BJ (cell line): ENCODE measurements at places on chromosomes 1 and 21. TPM values are rescaled to one million over a fixed set of nuclear protein-coding genes. Genes with fewer than 3 reads are reported as not detected.

Gene ADAMTS4
- 0.99 and 1.3 TPM in 2 replicates for polyA plus RNA-seq

Gene GSTM1
- 0.47 and 1.0 TPM in 2 replicates for polyA plus RNA-seq

Gene SLC44A5
- polyA plus RNA-seq, result 0.07 TPM in 2 replicates

Gene TMEM82
- polyA plus RNA-seq, result not detected in 2 replicates

Gene PROK1
- polyA plus RNA-seq, result not detected in 2 replicates

Gene KCNT2
- polyA plus RNA-seq, result 0.66 and 1.4 TPM in 2 replicates

DNA sequence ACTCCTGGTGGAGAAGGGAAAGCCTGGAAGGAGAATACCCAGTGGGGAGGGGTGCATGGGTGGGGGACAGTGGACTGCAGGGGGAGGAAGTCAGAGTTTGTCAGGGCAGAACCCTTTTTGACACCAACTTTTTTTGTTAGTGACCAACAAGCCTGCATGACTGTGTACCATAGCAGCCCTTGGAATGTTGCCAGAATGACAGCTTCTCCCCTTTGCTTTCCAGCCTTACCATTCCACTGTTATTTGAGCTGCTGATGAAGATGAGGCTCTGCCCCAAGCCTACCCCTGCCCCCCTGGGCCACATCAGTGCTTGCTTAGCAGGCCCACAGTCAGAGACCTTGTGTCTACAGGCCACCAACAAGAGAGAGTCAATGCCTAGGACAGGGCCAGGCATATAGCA, 341.2 kb downstream of the HHAT start:
- no peak for DNase-seq

GRCh38 chr21:26684889-26685288, 111.8 kb upstream of the CYYR1 start:
- no peak for DNase-seq

DNA sequence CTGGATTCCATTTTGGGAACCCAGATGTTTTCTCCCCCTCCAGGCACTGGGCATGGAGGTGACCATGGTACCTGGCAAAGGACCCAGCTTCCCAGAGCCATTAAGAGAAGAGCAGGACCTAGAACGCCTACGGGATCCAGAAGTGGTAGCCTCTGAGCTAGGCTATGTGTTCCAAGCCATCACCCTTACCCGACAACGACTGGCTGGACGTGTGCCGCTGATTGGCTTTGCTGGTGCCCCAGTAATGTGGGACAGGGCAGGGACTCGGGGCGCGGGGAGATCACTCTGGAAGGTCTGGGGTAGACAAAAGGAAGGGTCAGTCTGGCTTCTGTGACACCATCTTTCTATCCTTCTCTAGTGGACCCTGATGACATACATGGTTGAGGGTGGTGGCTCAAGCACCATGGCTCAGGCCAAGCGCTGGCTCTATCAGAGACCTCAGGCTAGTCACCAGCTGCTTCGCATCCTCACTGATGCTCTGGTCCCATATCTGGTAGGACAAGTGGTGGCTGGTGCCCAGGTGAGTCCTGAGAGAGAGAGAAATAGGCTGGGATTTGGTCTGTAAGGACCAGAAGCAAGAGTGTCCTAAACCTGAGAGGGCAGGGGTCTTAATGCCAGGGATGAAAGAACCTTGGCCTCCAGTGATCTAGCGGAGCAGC, 1.6 kb downstream of the UROD start:
- no peak for DNase-seq

- no peak for DNase-seq
Observed at GRCh38 chr1:193356249-193356648, 169.8 kb upstream of the B3GALT2 start.

GRCh38 chr21:41112740-41113692, 54.9 kb upstream of the BACE2 start:
- DNase-seq, result peak; percentile 97

- no peak for DNase-seq
Observed at GRCh38 chr1:77044133-77044849, 174.9 kb downstream of the PIGK start.

DNA sequence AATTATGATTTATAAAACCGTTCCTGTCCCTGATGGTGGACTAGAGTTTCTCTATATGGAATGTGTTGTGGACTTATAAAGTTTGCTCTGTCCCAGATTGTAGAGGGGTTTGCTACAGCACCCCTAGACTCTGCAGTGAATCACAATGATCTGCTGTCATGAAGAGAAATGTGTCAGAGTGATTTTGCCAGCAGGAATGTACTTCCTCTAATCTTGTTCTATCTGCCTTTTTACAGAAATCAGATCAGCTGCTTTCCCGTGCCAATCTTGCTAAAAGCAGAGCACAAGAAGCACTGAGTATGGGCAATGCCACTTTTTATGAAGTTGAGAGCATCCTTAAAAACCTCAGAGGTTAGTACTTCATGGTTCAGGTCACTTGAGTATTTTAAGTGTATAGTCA, 52.0 kb downstream of the LAMC2 start:
- peak; percentile 31 for DNase-seq

GRCh38 chr1:54456361-54456760, 50.2 kb upstream of the SSBP3 start:
- no peak for DNase-seq

- peak; percentile 10 for DNase-seq
Observed at GRCh38 chr1:71039661-71040262, 7.9 kb downstream of the PTGER3 start.

DNA sequence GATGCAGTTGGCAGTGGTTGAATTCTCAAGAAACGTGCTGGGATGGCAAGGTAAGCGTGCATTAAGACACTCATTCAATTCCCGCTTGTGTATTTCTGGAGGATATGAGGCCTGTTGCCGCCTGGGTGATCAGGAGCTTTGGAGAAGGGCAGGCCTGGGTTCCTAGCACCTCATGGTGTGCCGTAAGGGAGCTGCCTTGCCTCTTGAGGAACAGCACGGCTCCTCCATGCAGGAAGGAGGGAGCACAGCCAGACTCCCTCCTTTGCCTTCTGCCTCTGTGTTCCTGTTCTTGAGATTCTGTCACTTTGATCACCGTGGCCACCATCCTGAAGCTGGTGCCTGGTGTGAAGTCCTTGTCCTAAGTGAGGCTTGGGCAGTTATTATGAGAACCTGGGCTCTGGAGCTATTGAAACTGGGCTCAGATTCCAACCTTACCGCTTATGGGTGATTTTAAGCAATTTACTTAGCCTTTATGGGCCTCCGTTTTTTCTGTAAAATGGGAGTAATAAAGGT, 18.3 kb downstream of the SLFNL1 start:
- DNase-seq, result no peak

DNA sequence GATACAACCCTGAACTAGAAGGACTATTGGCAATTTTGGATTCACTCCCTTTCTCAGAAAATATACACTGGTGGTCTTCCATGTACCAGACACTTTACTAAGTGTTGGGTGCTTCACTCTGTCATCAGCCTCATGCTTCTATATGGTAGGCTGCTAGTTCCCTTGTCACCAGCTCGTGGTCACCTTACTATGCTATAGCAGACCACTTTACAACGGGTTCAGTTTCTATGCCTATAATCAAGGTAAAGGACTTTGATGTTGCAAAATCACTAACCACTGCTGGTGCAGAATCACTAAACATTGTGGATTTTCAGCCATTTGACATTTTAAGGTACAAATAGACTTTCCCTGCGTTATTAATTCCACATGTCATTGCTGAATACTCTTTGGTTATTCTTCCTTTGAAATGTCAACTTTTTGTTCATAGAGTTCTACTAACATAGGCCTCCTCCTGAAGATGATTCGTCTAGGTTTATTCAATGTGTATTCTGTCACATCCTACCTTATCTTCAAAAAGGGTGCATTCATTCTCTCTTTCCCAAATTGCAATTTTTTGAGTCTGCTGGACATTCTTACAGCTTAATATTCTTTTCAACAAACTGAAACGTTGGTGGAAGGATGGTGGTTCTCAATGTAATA, 78.3 kb downstream of the LRRC8C start:
- DNase-seq, result no peak

DNA sequence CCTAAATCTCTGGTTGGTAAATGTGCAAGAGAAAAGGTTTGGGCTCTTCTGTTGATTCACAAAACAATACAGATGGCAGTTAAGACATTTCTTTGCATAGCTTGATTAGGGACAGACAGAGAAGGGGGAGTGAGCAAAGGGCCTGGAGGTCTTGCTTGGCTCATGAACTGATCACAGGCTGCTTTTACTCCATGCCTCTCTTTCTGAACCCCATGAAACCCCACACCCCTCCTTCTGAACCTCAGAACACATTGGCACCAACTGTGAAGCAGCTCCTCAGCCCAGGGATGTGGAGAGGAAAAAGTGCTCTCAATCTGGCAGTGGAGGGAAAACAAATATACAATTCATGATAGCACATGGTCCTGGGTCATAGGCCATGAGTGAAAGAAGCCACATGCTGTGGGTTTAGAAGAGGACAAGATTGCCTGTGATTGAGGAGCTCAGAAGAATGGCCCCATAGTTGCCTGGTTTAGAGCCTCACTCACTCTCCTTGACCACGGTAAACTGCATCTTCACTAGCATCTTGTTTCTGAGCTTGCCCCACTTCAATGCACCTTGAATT, 111.6 kb upstream of the GADD45A start:
- DNase-seq, result no peak

DNA sequence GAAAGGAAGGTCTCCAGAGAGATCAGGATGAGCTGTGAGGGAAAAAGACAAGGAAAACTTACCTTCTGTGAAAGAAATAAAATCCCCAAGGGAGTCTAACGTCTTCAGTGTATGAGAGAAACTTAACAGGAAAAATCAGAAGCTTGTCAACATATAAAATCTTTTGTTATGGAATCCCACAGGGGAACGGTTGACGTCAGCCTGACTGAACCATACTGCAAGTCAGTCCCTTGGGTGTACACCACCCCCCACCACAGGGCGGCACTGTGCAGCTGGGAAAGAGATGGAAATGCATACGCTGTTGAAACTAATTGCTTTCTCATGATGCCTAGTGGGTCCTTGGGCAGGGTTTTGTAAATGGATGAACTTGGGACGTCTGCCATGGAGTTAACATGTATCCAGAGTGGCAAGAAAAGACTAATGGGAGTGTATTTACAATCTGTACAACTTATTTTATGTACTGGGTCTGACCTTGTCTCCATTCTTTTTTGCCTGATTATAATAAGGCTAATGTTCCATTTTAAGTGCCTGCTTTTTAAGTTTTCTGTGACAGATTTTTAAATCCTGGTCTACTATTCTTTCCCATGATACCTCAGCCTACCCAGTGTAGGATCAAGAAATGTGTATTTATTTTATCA, 22.7 kb downstream of the UTP25 start:
- no peak for DNase-seq

DNA sequence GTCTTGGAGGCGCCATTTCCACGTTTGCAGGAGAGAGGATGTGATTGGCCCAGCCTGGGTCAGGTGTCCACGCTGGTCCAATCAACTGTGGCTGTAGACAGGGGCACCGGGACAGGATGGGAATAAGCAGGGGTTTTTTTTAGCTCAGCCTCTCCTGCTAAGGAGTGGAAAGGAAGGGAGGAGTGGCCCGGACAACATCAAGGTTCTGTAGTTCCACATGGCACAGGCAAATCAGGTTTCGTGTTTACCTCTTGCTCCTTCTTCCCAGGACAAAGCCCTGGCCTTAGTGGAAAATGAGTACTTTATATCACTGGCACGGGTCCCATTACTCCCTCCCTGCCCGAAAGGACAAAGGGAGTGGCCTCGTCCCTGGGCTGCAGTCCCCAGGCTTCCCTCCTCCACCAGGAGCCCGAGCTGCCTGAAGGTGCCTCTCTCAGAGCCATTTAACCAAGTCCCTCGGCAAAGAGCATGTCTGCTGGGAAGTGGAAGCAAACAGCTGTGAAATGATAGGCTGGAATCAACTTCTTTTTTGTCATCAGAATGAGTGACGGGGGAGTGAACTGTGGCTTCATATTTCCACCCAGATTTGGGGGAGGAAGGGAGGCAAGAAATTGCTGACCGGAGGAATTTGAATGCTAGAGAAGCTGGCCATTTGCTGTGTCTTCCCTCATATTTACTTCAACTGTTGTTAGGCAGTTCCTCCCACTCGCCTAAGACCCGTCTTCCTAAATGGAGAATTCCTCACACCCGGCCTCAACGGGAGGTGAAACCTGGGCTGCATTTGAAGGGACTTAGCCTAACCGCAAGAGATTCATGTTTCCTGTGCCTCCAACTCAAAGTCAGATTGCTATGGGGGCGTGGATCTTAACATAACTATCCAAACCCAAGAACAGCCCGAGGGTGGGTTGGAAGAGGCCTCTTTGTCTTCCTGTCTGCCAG, 84.9 kb upstream of the SLC44A3 start:
- peak; percentile 85 for DNase-seq

DNA sequence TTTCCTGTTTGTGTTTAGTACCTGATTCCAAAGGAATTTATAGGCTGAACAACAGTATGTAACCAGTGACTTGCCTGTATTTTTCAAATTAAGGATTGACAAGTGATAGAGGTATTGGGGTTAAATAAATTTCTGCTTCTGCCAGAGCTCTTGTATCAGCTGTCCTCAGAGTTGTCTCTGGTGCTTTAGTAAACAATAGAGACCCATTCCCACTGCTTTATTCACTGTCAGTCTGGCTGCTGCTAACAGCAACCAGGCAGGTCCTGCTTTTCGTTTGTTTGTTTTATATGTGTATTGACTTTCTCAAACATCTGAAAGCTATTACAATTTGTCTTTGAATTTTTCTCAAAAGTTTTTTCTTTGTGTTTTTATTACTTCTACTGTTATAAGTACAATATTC, 76.1 kb downstream of the OLFM3 start:
- DNase-seq, result no peak

GRCh38 chr1:47725992-47726855, 271.0 kb downstream of the TRABD2B start:
- no peak for DNase-seq

- no peak for DNase-seq
Observed at GRCh38 chr21:42642219-42642745, 11.1 kb upstream of the PDE9A start.

DNA sequence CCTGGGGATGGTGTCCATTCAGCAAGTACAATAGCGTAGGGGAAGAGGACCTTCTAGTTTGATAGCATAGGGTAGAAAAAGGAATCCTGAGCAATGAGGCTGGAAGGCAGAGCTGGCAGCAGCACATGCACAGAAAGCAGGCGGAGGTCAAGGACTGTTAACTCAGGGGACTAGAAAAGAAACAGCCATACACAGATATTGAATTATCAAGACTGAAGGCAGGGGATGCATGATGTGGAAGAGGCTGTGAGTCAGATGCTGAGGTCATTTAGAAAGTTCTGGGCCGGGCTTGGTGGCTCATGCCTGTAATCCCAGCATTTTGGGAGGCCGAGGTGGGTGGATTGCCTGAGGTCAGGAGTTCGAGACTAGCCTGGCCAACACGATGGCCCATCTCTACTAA, 65.6 kb downstream of the OPTC start:
- DNase-seq, result no peak

DNA sequence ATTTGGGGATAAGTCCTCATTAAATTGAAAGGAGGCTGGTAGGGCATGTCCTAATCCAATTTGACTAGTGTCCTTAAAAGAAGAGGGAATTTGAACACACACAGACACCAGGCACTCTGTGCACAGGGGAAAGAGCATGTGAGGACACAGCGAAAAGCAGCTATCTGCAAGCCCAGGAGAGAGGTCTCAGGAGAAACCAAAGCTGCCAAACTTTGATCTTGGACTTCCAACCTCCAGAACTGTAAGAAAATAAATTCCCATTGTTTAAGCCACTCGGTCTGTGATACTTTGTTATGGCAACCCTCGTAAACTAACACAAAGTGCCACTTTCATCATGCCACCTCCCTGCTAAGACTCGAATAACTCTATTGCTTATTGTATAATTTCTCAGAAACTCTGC, 13.8 kb downstream of the PLA2G4A start:
- no peak for DNase-seq

GRCh38 chr1:157288996-157289395, 150.8 kb upstream of the ETV3 start:
- DNase-seq, result no peak
